ENCODE measurements at places on chromosomes 1 and 21.

DNA sequence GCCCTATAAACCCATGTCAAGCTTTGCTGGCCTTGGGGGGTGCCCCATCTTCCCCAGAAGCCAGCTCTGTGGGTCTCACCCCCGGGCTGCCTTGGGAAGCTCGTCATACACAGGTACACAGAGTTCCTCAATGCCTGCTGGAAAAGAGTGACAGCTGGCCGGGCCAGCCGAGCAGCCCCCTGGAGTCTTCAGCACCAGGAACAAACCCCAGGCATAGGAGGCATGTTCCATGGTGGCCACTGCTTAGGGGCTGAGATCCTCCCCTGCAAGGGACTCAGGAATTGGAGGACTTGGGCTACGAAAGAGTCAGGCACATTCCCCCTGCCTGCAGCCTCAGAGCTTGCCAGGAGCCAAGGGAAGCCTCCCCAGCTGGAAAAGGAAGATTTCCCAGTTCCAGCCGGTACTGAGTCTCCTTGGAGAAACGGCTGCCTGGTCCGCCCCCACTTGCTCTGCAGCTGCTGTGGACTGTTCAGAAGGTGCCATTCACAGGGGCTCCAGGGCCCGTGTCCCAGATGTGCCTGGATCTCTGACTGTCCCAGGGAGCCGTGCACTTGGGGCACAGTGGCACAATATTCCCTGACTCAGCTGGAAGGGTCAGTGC lies 89.5 kb downstream of the STUM start:
- no peak for DNase-seq

DNA sequence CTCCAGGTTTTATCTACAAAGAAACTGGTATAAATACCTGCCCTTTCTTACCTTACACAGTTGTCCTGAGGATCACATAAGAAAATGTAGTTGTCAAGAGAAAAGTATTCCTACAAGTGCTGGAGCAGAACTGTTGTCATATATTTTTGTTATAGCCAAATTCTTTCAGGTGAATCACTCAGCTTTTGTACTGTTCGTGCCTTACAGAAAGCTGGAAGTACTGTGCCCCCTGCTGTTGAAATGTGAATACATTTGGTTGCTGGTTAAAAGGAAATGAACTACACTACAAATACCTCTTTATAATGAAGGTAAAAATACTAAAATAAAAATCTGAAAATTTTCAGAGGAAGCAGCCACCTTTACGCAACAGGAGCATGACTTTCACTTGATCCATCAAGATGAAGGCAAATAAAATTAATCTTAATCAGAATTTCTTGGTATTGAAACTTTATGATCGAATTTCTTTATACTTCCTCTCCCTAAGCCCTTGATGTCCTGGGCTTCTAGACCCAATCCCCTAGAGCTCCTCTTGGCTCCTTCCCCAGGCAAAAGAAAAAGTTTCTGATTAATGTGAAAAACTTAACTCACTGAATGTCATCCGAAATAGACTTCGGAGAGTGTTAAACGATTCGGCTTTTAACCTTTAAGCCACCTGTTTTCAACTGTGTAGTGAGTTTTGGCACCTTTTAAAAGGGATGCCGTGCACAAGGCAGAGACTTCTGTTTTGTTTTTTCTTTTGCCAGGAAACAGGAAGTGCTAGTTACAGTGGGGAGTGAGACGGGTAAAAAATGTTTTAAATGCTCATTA lies 12.5 kb downstream of the CHML start:
- DNase-seq, result peak; percentile 14

DNA sequence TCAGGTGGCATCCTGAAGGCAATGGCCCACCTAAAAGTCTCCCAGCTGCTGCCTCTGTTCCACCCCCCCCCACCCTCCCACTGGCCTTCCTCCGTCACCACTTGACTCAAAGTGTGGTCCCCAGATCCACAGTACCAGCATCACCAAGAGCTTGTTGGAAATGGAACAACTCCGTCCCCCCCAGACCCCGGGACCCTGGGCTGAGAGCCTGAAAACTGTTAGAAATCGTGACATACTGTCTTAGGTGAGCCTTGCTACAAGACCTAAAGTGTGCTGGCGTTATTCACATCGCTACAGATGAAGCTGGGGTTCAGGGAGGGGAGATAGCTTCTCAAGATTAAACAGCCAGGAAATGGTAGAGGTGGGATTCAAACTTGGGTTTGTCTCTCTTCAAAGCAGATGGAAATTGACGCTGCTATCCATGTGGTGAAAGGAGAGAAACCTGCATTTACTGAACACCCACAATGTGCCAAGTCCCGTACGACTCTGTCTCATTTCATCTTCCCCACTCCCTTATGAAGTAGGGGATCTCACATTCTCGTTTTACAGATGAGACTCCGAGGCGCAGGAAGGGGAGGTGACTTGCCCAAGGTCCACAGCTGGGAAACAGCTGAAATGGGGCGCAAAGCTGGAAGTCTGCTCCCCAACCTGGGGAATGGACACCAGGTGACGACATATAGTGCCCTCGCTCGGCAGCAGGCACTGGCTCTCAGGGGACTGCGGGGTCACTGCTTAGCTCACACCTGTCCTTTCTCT lies 52.8 kb upstream of the IFFO2 start:
- no peak for DNase-seq

DNA sequence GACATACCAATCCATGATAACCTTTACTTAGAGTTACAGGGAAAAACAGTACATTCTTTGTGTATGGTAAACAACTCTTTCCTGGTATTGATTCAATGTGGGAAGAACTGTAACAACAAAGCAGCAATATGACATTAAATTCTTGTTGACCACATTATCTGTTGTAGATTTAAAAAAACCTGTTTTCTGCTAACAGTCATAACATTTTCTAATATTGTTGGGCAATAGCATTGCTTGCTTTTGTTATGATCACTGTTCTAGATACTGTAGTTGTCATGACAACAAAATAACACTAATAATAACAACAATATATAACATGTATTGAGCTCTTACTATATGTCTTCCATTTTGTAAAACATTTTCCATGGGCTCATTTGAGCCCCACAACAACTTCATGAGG lies 54.2 kb downstream of the PDE4B start:
- DNase-seq, result no peak

GRCh38 chr1:53049574-53049967 lies 12.4 kb upstream of the PODN start:
- no peak for DNase-seq

- DNase-seq, result no peak
Measured at GRCh38 chr1:56409112-56409691, 170.2 kb downstream of the PLPP3 start.

- no peak for DNase-seq
Measured at GRCh38 chr1:115814685-115815398, 26.1 kb downstream of the NHLH2 start.

- no peak for DNase-seq
Measured at GRCh38 chr1:237507005-237507404, 383.7 kb downstream of the ZP4 start.

GRCh38 chr1:62194651-62195544 lies at the start of gene L1TD1:
L1TD1 (plus strand) TSS chr1:62194849; CDS start chr1:62206629, 11,780 bp downstream.
- no peak for DNase-seq

DNA sequence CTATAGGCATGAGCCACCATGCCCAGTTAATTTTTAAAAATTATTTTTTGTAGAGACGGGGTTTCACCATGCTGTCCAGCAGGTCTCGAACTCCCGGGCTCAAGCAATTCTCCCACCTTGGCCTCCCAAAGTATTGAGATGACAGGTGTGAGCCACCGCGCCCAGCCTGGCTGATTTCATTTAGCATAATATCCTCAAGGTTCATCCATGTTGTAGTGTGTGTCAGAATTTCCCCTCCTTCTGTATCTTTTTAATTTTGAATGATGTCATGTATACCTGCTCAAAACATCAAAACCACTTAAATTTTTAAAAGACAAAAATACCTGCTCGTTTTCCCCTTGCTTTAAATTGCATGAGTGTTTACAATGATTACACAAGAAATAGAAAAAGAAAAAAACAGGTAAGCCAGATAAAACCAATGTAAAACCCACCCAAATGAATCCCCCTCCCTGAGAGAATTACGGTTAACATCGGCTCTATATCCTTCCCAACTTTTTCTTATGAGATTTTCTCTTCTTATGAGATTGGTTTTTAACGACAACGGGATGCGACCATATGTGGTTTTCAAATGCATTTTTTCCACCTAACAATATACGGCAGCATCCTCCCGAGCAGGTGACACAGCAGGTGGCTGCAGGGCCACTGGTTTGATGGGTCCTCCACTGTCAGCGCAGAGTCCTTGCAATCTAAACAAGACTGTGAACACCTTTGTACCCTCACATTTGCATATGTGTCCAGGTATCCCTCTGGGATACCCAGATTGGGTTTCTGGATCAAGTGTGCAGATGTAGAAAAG lies 22.1 kb downstream of the IFFO2 start:
- no peak for DNase-seq

GRCh38 chr21:39504230-39504629 lies 52.5 kb downstream of the SH3BGR start:
- DNase-seq, result no peak

DNA sequence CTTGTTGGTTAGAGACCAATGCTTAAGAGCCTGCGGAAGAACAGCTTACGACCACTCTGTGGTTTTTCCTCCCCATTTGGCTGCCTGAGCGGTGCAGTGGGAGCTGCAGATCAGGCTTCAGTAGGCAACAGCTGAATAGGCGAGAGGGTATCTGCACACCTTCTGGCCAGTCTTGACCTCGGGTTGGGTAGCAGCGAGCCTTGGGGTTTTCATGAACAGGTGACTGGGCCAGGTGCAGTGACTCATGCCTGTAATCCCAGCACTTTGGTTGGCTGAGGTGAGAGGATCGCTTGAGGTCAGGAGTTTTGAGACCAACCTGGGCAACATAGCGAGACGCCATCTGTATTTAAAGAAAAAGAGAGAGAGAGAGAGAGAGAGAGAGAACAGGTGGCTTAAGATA lies 41.0 kb downstream of the NENF start:
- no peak for DNase-seq

DNA sequence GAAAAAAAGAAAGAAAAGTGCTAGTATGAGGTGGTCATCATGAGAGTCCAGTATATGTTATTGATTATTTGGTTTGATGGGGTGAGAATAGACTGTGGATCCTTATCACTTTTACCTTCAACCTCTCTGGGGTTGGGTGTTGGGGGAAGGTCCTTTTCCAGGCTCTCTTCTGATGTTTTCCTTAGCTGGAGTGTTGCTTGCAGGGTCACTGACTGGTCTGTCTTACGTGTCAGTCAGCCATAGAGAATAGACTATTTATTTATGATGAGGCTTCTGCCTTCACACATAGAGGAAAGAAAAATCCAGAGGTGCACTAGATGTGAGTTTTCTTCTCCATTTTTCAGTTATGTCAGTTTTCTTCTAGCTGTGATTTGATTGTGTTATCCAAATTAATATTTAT lies 36.5 kb downstream of the MAP3K21 start:
- no peak for DNase-seq

DNA sequence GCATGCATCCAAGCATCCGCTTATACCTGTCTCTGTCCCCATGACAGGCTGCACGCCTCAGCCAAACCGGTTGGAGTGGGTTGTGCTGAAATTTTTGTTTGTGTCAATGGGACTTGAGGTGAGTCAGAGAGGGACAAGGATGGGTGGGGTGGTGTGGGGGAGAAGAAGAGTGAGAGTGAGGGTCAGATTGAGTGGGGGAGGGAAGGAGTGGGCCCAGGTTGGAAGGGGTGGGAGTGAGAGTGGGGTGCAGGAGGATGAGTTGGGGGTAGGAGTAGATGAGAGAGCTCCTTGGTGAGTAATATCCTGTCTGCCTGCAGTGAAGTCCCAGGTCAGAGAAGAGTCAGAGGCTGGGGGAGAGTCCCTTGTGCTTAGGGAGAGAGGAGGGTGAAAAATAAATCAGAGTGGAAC lies 3.3 kb upstream of the NECTIN4 start:
- no peak for DNase-seq

DNA sequence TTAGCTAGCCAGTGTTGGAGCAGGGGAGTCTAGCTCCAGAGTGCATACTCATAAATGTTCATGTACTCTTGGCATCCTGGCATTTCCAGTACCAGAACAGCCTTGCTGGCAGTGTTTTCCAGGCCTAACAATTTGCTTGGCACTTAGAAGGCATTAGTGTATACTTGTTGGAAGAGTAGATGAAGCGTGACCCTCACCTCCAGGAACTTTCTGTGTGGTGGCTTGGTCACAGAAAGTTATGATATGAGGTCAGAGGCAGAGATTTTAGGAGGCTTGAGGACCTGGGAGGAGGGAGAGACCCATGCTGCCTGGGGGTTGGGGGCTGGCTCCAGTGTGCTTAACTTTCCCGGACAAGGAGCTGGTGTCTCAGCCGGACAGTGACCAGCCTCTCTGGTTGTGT lies 52.7 kb upstream of the GCLM start:
- no peak for DNase-seq

GRCh38 chr1:95386915-95387314 lies 152.9 kb downstream of the RWDD3 start:
- DNase-seq, result no peak

GRCh38 chr1:68111519-68112436 lies 61.4 kb upstream of the DIRAS3 start:
- no peak for DNase-seq

DNA sequence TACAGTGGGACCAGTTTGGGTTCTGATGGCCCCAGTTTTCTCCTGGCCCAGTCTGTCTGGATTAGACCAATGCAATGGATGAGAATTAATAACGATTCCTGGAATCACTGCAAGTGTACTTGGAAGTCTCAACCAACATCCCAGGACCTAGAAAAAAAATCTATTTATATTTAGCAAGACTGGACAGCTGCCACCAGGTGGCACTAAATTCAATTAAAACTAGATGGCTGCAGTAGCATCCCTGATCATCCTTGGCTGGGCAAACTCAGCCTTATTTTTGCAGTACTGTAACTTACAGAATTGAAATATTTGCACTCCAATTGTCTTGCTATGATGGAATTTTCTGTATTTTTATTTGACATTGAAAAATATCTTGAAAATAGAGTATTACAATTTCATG lies 165.7 kb downstream of the NCAM2 start:
- DNase-seq, result no peak

DNA sequence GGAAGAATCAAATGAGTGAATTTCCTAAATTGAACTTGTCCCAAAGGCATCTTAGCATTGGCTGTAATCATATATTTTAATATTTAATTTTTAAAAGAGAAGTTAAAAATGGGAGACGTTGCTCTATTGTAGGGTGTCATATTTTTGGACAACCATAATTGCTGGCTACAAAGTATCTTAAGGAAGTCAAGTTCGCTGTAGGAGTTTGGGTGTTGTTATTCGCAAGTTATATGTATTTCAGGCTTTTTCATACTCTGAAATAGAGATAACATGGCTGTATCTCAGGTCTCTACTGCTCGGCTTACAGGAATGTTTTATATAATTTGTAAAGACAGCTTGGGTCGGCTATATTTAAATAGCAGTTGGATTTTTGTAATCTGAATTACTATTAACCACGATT lies 852 bp downstream of the TMEM50A start:
- no peak for DNase-seq

DNA sequence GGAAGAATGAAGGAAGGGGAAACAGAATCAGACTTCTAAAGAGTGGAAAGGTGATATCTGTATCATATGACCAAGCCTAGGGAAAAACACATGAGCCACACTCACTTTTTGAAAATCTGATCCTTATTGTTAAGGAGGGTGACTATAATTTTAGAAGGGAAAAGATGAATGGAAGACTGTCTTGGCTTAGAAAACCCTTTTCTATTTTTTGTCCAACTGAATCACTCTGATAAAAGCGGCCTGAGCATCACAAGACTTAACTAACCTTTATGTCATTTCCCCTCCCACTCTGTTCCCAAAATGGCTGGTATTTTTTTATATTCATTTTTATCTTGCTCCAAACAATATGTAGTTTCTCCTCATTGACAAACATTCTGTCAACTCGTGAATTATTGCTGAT lies 169.8 kb downstream of the C1orf21 start:
- no peak for DNase-seq

GRCh38 chr1:41658431-41659158 lies 174.1 kb upstream of the EDN2 start:
- DNase-seq, result no peak

GRCh38 chr1:40303790-40304189 lies 13.3 kb downstream of the COL9A2 start:
- no peak for DNase-seq

Measured in stimulated activated effector memory CD8-positive, alpha-beta T cell treated with anti-CD3 and anti-CD28 coated beads, Interleukin-12 subunit alpha, Interleukin-12 subunit beta, amount 100 ng/mL, for 72 hours (primary cell).